Stimulated activated CD4-positive, alpha-beta T cell treated with anti-CD3 and anti-CD28 coated beads, Interleukin-1b, Interleukin-23, amount 100 ng/mL, for 1 hour (primary cell): ENCODE measurements at places on chromosomes 4 and X.

DNA sequence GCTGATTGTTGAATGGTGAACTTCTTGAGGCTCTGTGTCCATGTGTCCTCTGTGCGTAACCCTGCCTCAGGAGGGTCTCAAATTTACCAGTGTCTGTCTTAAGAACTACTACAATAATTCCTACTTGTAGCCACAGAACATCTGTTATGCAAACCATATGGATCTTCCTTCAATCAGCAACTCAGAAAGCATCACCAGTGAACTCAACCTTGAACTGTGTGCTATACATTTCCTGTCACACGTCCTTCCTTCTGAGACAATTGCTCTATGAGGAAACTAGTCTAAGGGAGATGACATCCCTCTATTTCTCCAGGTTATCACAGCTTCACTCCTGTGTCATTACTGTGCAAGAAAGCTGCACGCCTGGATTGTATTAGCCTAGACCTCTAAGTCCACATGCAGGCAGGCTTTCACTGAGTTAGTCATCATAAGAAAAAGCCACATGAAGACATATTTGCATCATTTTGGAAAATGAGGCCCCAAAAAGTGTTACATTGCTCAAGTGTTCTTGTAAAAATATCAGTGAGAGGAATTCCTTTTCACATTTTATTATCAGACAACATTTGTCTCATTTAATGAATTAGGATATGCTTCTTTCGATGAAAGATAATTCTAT, 157.8 kb downstream of the AFF2 start:
- DNase-seq: no peak

- no peak for DNase-seq
These were observed 164.9 kb downstream of the DTHD1 start for GRCh38 chr4:36446275-36446674.

- no peak for DNase-seq
These were observed 225.6 kb downstream of the ARHGAP10 start for GRCh38 chr4:147957446-147957845.

GRCh38 chr4:159655547-159655946, 552.7 kb downstream of the RAPGEF2 start:
- no peak for DNase-seq

- no peak for DNase-seq
These were observed 48.0 kb upstream of the NAP1L5 start for GRCh38 chr4:88745581-88746163.

DNA sequence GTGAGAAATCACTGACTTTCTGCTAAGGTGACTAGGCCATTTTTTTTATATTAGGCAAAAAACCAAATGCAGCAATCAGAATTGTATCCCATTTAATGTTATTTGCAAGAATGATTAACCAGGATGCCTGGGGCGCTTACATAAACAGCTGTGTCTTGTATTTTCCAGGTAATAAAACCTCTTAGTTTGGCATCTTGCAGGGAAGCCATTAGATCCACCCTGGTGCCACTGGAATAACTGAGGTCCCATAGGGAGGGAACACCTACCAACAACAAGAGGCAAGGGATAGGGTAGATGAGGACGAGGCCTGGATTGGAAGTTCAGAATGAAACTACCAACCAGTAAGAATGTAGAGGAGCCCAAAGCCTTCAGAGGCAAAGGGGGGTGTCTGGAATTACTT, 288.3 kb downstream of the ARHGAP24 start:
- DNase-seq: no peak

DNA sequence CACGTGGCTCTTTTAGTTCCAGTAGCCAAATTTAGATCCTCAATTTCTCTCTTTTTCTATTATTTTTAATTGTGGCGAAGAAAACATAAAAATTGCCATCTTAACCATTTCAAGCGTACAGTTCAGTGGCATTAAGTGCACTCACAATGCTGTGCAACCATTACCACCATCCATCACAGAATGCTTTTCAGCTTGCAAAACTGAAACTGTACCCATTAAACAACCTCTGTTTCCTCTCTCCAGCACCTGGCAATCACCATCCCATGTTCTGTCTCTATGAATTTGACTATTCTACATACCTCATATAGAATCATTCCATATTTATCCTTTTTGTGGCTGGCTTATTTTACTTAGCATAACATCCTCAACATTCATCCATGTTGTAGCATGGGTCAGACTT, 74.9 kb downstream of the METTL14 start:
- DNase-seq: no peak

- no peak for DNase-seq
These were observed at the start of gene DUSP21 for GRCh38 chrX:44843753-44844152. DUSP21 (plus strand) TSS chrX:44844021; CDS start chrX:44844133, 112 bp downstream.

GRCh38 chr4:60173103-60173502, 1027.0 kb upstream of the ADGRL3 start:
- DNase-seq: no peak

DNA sequence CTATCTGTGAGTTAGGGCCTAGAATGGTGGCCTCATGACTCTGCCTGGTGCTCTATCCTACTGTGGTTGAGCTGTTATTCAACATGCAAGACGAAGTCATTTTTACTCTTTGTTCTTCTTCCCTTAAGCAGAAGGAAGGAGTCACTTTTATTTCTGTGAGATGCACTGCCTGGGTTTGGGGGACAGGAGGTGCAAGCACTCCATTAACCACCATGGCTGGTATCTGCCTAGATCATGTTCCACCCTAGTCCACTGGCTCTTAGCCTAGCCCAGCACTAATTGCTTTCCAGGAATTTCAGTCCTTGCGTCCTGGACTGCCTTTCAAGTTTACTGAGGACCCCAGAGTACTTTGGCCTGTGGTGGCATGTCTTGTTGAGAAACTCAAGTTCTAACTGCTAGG, 1182.7 kb downstream of the FSTL5 start:
- DNase-seq: no peak

DNA sequence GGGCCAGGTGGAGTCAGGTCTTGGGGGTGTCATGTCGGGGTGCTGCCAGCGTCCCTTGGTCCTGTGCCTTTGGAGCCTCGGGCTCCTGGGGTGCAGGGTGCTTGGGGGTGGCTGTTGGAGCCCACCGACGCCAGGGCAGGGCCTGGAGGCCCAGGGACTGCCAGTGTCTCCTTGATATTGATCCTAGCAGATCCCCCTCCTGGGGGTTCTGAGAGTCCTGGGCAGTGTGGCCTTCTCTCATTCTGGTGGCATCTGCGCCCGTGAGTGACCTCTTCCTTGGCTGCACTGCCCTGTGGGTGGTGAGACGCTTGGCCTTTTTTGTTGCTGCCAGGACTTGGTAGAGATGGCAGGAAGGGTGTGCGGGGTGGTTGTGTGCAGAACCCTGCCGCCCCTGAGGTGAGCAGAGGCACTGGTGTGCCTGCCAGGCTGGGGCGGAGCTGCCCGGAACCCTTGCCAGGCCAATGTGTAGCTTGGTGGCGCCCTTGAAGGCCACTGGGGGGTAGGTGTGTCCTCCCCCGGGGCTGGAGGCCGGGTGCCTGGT, 7.0 kb downstream of the NAT8L start:
- no peak for DNase-seq

- no peak for DNase-seq
These were observed 265.3 kb downstream of the PCDH18 start for GRCh38 chr4:137267024-137267423.
